ENCODE measurements at places on chromosomes 12 and 14.

DNA sequence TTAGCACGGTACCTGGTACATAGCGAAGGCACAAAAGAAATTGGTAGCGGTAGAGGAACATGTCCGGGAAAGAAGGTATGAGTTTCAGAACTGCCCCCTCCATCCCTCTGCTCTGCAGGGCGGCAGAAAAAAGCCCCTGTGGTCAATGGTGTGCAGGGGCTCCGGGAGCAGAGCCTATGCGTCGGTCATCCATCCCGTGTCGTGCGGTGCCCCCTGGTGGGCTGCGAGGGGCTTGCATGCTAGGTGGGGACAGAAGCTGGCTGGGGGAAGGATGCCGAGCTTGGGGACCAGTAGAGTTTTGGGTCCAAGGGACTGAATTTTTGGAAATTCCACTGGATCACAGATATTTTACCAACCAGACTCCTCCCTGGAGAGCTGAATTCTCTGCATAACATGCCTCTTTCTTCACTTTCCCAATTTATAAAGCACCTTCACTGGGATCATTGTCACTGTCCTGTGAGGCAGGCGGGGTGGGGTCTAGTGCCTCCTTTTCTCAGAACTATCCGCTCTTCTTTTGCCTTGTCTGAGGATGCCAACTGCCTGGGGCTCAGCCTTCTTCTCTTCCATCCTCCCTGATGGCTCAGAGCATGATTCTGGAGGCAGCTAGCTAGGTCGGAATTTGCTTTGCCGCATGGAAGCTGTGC, 148.7 kb downstream of the SMOC1 start:
- DNase-seq = peak; percentile 15

DNA sequence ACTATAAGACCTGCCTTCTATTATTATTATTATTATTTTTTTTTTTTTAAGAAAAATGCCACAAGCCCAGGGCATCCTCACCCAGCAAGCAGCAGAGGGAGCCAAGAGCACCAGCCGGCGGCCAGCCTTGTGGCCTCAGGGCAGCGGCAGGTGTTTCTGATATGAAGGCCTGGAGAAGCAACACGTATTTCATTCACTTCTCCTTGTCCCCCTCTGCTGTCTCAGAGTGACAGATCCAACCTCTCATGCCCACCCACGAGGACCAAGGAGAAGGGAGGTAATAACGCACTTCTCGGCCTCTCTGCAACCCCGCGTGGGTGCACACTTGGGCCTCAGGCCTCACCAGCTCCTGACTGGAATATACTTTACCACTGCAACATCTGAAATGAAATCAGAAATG, 25.4 kb downstream of the CDC42BPB start:
- no peak for DNase-seq

- no peak for DNase-seq
Measured at GRCh38 chr14:71004481-71004880, 97.2 kb downstream of the PCNX1 start.

- DNase-seq = no peak
Measured at GRCh38 chr12:28620281-28620680, 430.0 kb downstream of the CCDC91 start.

- no peak for DNase-seq
Measured at GRCh38 chr14:23577004-23577681, 1.4 kb downstream of the JPH4 start.

GRCh38 chr14:64806202-64806861, 73.4 kb downstream of the SPTB start:
- no peak for DNase-seq

DNA sequence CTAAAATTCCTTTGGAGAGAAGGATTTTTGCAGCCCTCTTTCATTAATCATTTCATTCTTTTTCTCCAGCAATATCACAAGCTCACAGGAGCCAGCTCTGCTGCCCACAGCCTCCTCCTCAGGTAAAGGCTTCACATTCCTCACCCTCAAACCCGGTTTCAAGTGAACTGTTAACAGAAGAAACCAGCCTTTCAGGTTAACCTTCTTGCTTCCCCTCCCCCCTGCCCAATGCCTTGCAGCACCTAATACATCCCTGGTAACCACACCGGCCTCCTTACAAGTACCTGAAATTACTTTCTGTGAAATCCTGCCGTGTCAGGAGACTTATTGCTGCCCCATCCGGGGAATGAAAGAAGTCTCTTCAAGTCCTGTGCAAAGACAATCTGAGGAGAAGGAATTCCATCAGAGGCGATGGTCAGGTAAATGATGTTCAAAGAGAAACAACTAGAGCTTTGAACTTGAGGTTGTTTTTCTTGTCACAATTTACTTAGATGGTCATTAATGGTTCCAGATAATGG, 111.2 kb downstream of the MYRFL start:
- no peak for DNase-seq

GRCh38 chr12:129610601-129611120, 293.2 kb downstream of the TMEM132D start:
- DNase-seq = no peak

DNA sequence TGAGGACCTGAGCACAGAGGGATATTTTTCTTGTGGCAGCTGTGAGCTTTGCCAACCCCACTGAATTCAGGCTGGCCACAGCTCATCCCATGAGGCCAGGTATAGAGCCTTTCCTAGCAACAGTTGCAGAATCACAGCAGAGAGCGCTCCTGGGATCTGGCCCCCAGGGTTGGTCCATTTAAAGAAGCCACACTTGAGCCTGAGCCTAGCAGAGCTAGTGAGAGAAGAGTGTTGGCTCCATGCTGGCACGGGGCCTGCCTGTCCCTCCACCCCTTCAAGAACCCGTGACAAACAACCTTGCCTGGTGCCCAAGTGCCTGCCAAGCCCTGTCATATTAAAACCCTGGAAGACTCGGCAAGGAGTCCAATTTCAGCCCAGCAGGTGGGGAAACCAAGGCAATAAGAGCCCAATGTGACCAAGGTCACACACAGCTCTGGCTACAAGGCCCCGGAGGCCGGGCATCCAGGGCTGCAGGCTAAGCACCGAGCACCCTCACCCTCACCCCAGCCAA, 91.6 kb downstream of the LRRC74A start:
- no peak for DNase-seq

- DNase-seq = no peak
Measured at GRCh38 chr12:95318071-95318545, 100.5 kb downstream of the VEZT start.

- DNase-seq = no peak
Measured at GRCh38 chr12:67509666-67510386, 138.7 kb upstream of the DYRK2 start.

DNA sequence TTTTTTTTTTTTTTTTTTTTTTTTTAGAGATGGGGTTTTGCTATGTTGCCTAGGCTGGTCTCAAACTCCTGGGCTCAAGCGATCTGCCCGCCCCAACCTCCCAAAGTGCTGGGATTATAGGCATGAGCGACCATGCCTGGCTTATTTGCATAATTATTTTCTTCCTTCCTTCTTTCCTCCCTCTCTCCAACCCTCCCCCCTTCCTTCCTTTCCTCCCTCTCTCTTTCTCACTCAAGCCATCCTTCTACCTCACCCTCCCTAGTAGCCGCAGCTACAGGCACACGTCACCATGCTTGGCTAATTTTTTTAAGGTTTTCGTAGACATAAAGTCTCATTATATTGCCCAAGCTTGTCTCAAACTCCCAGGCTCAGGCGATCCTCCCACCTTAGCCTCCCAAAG, 83.8 kb downstream of the PEBP1 start:
- no peak for DNase-seq

DNA sequence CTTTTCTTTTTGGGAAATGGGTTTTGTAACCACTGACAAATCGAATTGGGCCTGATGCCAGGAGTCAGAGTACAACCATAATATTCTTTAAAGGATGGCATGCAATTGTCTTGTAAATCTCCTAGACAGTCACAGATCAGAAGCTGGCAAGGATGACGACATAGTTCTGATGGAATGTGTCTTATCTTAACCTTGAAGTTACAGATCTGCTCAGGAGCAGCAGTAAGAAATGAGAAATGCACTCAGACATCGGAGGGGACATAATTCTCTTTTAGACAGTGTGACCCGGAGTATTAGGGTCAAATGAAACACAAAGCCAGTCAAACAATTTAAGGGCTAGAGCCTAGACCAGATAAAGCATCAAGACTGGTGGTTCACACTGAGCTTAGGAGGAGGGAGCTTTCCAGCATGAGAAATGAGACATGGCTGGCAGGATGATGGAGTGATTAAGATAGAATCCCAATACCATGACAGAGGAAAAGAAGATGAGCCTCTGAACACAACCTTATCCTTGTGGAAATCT, 17.5 kb downstream of the CBX5 start:
- no peak for DNase-seq

GRCh38 chr12:91777268-91777992, 368.2 kb downstream of the BTG1 start:
- DNase-seq = no peak

- DNase-seq = no peak
Measured at GRCh38 chr12:121980191-121980891, 41.3 kb upstream of the BCL7A start.

Measured in stimulated activated CD8-positive, alpha-beta memory T cell treated with anti-CD3 and anti-CD28 coated beads, Interleukin-15, amount 100 ng/mL, for 4 hours (primary cell).